ENCODE measurements at places on chromosomes 16 and 17.

GRCh38 chr17:55717898-55718735 lies 4.5 kb downstream of the TMEM100 start:
- DNase-seq: peak; percentile 85

DNA sequence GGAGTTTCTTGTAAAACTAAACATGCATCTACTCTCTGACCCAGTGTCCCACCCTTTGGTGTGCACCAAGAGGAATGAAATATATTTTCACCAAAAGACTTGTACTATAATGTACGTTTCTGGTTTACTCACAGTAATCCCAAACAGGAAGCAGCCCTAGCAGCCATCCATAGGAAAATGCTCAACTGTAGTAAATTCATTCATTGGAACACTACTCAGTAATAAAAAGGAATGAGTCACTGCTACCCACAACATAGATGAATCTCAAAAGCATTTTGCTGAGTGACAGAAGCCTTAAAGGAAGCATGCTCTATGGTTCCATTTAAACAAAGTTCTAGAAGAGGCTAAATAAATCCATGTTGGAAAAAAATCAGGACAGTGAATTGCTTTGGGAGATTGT lies 37.6 kb upstream of the DHRS7B start:
- DNase-seq: no peak

- DNase-seq: no peak
These were observed 29.8 kb downstream of the POLR2A start for GRCh38 chr17:7513850-7514419.

GRCh38 chr16:11218604-11218962 lies 37.4 kb downstream of the SOCS1 start:
- DNase-seq: no peak

- DNase-seq: no peak
These were observed 61.4 kb downstream of the ATF7IP2 start for GRCh38 chr16:10447289-10447688.

DNA sequence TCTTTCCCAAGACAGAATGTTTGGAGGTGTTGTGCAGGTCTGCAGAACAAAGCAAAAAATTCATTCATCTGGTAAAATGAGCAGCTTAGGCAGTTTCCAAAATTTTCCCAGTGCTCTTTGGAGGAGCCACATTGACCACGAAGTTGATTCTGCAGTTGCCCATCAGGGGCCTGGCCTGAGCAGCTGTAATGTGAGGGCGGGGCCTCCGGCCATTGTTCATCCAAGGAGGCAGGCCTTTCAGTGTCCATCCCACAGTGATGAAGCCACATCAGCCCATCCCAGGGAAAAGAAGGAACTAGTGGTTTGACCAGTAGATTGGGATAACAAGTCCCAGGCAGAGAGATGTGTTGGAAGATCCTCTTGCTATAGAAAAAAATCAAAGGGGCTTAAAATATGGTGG lies 10.1 kb downstream of the UBFD1 start:
- DNase-seq: no peak

DNA sequence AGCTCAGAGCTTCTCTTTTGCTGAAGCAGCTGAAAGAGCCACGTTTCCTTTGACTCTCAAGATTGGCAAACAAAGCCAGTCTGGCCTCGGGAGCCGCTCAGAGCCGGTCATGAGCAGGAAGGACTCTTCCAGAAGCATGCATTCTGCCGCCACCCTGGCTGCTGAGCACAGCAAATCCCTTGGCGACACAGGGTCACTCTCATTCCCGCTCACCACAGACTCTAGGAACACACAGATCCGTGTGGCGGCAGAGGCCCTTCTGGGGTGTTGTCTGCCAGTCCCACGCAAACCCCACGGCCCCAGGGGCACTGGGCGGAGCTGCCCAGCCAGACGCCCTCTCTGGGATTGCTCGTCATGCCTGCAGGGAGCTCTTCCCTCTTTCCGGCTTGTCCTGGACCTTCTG lies 157.0 kb downstream of the C16orf95 start:
- DNase-seq: no peak

DNA sequence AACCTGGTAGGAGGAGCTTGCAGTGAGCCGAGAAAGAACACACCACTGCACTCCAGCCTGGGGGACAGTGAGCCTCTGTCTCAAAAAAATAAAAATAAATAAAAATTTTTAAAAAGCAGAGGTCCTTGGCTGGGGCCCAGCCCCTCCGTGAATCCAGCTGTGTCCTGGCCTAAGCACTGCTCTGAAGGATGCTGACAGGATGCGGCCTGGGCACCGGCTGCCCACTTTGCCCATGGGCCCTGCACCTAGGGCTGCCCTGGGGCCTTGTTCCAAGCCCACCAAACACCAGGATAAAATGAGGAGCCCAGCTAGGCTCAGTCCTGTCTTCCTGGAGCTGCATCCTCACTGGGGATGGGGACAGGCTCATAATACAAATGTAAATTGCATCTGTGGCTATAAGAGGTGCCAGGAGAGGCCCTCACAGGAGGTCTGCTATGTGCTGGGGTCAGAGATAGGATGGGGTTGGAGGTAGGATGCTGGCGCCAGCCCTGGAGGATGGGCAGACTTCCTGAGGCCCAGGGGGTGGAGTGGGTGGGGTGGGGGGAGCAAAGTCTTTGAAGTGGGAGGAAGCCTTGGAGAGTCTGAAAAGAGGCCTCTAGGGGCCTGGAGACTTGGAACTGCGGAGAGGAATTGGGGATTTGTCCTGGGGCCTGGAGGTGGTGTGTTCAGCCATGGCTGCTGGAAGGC lies 6.2 kb downstream of the C16orf89 start:
- DNase-seq: no peak

GRCh38 chr16:74738816-74739215 lies 35.8 kb downstream of the FA2H start:
- no peak for DNase-seq

GRCh38 chr17:28693869-28694268 lies 17.8 kb downstream of the PROCA1 start:
- DNase-seq: no peak
